T-helper 9 cell (primary cell): ENCODE measurements at places on chromosomes 16 and 17.
A peak's percentile ranks its signal among the peaks of the same experiment; 100 is the strongest.

DNA sequence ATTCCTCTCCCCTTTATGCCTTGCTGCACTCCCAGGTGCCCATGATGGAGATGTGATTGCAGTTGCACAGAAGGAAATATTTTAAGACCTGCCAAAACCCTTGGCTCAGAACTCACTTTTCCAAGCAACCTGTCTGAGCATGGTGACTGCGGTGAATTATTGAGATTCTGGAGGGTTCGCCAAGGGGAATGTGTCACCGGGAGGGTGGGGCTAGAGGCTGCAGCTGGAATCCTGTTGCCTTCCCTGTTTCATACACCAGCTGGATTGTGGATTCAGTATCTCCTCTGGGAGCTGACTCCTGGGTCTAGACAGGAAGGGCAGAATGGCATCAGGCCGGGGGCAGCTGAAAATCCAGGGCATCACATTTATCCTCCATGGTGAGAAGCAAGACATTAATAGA, 527.2 kb downstream of the TMEM114 start:
- DNase-seq = no peak

DNA sequence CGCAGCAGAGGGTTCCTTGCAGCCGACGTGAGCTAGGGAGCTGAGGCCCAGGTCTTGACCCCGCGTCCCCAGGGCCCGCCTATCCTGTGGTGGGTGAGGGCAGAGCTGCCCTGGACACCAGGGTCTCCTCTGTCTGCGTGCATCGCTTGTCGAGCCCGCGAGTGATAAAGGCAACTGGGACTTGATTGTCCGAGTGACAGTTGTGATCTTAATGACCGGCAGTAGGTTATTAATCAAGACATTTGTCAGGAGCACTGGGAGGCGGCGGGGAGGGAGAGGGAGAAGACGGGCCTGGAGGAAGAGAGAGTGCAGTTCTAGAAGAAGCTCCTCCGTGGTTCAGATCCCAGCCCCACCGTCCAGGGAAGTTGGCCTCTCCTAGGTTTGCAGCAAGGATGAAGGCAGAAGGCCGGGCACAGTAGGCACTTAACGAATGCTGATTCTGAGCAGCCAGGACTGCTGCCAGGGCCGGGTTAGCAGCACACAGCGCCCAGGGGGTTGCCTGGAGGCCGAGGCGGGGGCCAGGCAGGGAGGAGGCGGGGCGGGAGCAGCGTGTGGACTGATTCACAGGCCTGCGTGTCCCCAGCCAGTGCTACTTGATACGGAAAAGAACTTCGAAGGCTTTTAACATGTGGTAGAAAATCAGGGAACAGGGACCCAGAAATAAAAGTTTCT, 11.3 kb upstream of the GSE1 start:
- no peak for DNase-seq

- DNase-seq = no peak
Observed at GRCh38 chr17:82121660-82122629, 23.9 kb upstream of the FASN start.

DNA sequence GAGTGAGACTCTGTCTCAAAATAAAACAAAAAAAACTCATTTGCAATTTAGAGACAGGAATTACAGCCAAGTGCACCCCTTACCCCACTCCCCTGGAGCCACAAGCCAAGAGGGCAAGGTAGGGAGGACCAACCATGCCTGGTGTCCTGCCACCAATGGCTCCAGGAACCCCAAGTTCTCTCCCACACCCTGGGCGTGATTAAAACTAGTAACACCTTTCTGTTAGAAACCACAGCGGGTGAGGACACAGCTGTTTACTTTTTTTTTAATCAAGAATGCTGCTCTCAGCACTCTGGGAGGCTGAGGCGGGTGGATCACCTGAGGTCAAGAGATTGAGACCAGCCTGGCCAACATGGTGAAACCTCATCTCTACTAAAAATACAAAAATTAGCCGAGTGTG, 38.1 kb downstream of the ANKRD11 start:
- DNase-seq = no peak

- no peak for DNase-seq
Observed at GRCh38 chr16:72164691-72165090, 7.3 kb downstream of the PMFBP1 start.

DNA sequence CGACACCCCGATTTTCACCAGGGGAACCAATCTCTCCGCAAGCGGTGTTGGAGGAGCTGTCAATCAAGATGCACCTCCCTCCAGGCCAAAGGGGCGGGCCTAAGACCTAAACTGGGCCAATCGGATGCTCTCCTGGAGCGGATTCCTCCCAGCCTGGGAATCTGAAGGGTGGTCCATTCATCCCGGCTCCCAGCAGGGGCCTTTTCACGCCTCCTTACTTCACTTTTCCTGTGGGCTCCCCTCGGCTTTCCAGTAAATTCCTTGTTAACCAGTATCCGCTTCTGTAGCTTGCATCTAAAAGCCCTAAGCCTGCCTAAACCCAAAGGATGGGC, 17.1 kb downstream of the C16orf74 start:
- no peak for DNase-seq

DNA sequence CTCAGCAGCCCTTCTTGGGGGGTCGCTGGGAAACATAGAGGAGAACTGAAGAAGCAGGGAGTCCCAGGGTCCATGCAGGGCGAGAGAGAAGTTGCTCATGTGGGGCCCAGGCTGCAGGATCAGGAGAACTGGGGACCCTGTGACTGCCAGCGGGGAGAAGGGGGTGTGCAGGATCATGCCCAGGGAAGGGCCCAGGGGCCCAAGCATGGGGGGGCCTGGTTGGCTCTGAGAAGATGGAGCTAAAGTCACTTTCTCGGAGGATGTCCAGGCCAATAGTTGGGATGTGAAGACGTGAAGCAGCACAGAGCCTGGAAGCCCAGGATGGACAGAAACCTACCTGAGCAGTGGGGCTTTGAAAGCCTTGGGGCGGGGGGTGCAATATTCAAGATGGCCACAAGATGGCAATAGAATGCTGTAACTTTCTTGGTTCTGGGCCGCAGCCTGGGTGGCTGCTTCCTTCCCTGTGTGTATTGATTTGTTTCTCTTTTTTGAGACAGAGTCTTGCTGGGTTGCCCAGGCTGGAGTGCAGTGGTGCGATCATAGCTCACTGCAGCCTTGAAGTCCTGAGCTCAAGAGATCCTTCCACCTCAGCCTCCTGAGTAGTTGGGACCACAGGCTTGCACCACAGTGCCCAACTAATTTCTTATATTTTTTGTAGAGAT, 3.4 kb downstream of the STH start:
- DNase-seq = peak; percentile 63

DNA sequence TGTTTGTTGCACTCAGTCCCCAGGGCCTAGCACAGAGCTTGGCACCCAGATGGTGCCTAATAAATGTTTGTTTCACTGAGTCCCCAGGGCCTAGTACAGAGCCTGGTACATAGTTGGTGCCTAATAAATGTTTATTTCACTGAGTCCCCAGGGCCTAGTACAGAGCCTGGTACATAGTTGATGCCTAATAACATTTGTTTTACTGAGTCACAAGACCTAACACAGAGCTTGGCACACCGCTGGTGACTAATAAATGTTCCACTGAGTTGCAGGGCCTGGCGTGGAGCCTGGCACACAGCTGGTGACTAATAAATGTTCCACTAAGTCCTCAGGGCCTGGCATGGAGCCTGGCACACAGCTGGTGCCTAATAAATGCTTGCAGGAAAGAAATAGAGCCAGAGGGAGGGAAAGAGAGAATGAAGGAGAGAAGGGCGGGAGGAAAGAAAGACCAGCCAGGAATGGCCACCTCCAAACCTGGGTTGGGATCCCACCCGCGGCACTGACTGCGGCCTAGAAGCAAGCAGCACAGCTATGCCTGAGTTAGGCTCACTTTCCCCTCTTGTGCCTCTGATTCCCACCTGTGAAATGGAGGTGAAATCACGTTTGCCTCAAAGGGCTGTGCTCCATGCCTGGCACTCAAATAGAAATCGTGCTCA, 7.5 kb downstream of the SLC5A11 start:
- no peak for DNase-seq

- DNase-seq = no peak
Observed at GRCh38 chr16:48231727-48232492, 12.2 kb upstream of the LONP2 start.

GRCh38 chr16:63653044-63653839, 1468.6 kb downstream of the CDH11 start:
- no peak for DNase-seq

DNA sequence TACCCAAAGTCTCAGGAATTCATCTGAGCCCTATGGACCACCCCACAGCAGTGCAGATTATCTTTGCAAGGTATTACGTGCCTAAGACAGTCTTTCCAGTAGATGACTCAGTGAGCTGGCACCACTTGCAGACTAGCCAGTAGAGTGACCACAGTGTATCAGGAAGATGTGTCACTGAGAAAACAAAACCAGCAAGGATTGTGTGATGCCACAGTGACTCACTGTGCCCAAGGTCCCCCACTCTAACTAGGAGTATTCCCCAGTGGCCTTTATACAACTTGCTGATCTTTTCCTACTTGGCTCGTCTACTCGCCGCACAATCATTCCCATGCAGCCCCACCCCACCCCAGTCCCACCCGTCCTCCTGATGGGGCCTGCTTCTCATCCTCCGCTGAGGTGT, 26.8 kb upstream of the PRKCA start:
- no peak for DNase-seq

- DNase-seq = no peak
Observed at GRCh38 chr17:41411072-41411840, 13.1 kb downstream of the KRT37 start.

DNA sequence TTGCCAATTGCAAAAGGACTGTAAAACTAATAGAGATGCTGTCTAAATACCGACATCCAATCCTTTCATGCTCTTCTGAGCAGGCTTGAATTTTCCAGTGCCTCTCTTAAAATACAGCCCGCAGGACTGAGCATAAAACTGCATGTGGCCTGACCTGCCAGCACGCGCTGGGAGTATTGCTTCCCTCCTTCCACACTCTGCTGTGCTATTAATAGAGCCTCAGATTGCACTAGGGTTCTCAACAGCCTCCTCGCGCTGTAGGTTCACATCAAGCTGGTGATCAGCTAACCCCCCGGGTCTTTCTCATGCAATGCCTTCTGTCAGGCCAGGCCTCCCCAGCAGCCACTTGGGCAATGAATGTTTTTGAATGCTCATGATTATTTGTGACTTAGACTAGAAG, 14.2 kb upstream of the MSI2 start:
- DNase-seq = no peak

- no peak for DNase-seq
Observed at GRCh38 chr17:44864831-44865230, 17.1 kb downstream of the HIGD1B start.

- no peak for DNase-seq
Observed at GRCh38 chr16:87161822-87162676, 155.1 kb downstream of the C16orf95 start.

DNA sequence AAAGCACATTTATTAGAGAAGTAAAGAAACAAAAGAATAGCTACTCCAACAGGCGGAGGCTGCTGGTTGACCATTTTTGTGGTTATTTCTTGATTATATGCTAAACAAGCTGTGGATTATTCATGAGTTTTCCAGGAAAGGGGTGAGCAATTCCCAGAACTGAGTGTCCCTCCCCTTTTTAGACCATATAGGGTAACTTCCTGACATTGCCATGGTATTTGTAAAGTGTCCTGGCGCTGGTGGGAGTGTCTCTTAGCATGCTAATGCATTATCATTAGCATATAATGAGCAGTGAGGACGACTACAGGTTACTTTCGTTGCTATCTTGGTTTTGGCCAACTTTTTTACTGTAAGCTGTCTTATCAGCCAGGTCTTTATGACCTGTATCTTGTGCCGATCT, 12.2 kb upstream of the HS3ST4 start:
- no peak for DNase-seq

DNA sequence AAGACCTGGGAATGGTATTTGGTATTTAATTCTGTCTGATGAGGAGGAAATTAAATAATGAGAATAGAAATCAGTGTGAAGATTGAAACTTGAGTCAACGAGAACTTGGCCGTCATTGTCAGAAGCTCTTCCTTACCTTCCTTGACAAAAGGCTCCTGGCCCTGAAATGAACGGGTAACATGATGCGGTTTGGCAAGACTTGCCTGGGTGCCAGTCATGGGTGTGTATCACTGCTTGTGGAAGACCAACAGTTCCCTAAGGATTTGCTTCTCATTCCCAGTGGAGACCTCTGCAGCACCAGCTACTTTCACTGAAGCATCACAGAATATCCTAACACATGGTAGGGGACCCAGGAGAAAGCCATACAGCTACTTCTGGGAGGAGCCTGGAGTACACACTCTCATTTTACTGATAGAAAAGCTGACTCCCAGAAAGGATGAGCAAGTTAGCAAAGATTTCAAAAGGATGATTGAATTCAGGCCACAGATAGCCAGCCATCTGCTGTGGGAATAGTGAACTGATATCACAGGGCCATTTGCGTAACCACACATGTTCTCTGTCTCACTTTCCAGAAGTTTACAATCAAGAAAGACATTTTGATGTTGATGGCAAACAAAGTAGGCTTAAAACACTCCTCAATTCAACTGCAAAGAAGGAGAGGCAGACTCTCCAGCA, 258.1 kb upstream of the SALL1 start:
- no peak for DNase-seq

- no peak for DNase-seq
Observed at GRCh38 chr17:20562587-20562986, 16.9 kb upstream of the CDRT15L2 start.

- peak; percentile 68 for DNase-seq
Observed at GRCh38 chr16:88737298-88738150, 31.2 kb downstream of the CTU2 start.

- no peak for DNase-seq
Observed at GRCh38 chr17:73819440-73820395, 175.5 kb upstream of the SDK2 start.

DNA sequence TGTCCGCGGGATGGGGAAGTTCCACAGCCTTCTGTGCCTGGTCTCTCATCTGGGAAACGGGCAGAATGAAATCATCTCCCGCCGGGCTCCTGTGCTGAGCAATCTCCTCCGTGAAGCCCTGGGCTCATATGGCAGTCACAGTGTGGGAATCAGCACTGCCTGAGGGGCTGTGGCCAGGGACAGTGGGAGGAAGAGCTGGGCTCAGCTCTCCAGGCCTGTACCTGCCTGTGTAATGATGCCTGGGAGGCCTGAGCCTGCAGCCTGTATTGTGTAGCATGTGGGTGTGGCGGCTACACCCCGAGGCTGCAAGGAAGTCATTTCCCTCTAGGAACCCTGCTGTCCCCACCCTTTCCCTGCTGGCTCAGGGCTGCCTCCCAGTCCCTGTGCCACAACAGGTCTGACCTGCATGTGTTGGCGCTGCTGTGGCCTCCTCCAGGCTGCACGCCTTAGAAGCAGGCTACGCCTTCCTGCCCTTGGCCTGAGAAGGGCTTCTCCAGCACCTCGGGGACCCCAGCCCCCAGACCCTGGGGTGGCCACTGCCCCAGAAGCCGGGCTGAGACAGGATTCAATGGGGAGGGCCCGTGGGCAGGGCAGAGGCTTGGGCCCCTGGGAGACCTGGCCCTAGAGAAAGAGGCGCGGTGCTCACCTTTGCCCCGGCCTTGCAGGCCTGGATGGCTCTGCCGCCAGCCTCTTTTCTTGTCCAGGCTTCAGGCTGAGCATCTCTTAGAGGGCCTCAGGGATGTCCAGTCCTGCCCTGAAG, 2.1 kb downstream of the ITGB4 start:
- DNase-seq = no peak
